ENCODE measurements at places on chromosomes 16 and 17. TPM values are rescaled to one million over a fixed set of nuclear protein-coding genes. Genes with fewer than 3 reads are reported as not detected.

The FZD2 gene
- polyA plus RNA-seq = 4.5 TPM

DNA sequence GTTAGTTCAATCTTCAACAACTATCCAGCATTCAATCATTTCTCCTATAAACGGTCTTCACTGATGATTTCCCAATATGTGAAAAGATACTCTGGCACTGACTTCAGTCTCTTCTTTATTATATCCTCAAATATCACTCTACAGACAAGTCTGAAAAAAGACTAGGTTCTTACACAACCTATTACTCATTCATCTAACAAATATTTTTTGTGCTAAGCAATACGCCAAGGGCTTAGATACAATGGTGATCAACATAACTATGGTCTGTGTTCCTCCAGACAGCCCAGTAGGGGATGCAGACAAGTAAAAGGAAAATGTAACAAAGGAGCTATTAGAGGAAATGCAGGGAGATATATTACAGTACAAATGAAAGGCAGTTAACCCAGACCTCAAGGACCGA lies 63.9 kb downstream of the MYO1D start:
- DNase-seq = no peak

The KCTD19 gene
- polyA plus RNA-seq = 0.03 TPM

DNA sequence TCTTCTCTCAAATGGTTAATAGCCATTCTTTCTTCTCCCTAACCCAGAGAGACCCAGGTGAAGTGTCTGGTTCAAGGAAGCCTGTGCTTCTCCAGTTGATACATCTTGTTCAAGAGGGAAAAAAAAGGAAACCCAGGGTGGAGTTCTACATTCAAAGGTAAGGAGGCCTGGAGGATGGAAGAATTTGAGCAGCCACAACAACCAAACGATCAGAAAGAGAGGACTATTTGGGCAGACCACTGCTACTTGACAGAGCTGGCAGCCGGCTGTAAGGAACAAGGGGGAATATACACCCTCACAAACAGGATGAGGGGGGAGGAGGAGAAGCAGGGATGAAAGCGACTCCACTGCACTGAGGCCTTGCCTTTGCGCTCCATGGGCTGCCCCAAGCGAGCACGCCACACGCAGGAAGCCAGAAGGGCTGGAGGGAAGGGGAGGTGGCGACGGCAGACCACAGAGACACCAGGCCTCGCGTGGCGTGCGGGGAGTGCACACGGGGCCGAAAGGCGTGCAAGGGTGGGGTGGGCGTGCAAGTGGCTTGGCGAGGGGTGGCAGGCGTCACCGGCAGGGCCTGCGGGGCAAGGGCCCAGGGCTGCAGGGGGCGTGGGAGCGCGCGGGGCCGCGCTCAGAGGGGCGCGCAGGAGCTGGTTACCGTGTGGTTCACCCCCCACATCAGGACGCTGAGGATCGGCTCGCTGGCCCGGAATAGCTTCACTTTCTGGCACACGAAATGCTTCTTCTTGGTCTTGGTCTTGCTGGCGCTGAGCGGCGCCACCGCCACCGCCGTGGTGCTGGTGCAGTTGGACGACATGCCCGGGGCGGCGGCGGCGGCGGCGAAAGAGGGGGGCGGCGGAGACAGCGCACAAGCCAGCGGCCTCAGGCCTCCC lies 499 bp downstream of the PIP4K2B start:
- peak; percentile 61 for DNase-seq

Measured in K562 (cell line).